ENCODE measurements at places on chromosomes 5 and 9.

DNA sequence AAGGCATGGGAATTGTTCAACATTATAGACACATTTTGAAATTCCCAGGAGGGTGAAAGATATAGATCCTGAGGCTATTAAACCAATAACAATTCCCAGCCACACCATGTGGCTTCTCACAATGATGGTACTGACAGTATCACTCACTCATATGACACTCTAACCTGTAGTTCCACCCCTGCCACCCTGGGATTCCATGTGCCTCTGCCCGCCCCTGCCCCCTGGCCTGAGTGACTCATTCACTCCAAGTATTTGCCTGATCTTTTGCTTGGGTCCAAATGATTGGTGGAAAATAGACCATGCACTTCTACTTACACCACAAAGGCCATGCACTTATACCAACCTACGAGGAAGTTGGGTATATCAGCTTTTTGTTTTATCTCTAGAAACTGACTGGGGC, 305.2 kb upstream of the DAB2 start:
- no peak for DNase-seq

GRCh38 chr5:52134013-52134650, 653.6 kb upstream of the ITGA1 start:
- DNase-seq, result no peak

- DNase-seq, result no peak
These were observed 8.9 kb upstream of the CLINT1 start for GRCh38 chr5:157867751-157868387.

GRCh38 chr5:109759306-109759705, 69.6 kb downstream of the MAN2A1 start:
- DNase-seq, result no peak

GRCh38 chr5:21810737-21811316, 1042.3 kb downstream of the CDH12 start:
- DNase-seq, result no peak

DNA sequence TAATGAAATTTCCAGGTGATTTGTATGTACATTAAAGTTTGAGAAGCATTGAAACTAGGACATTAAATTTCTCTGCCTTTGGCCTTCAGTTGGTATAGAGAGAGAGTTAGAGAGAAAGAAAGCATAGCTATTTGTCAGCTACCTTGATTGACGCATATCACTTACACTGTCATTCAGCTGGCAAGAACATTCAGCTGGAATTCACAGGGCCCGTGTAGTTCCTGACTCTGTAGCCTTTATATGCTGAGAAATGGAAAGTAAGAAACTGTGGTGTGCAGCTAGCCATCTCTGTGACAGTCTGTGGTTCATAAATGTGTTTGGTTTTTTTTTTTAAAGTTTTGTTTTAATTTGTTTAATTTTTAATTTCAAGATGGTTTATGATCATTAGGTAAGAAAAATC, 58.9 kb downstream of the DMXL1 start:
- no peak for DNase-seq

DNA sequence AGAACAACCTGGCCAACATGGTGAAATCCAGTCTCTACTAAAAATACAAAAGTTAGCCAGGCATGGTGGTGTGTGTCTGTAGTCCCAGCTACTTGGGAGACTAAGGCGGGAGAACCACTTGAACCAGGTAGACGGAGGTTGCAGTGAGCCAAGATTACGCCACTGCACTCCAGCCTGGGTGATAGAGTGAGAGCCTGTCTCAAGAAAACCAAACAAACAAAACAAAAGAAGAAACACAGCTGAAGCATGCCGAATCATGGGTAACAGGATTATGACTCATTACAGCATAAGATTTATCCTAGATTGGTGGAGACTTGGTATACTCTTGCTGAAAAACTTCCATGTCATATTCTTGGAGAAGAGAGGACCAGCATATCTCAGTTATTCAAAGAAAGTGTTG, 236.7 kb upstream of the CCNH start:
- DNase-seq, result no peak

DNA sequence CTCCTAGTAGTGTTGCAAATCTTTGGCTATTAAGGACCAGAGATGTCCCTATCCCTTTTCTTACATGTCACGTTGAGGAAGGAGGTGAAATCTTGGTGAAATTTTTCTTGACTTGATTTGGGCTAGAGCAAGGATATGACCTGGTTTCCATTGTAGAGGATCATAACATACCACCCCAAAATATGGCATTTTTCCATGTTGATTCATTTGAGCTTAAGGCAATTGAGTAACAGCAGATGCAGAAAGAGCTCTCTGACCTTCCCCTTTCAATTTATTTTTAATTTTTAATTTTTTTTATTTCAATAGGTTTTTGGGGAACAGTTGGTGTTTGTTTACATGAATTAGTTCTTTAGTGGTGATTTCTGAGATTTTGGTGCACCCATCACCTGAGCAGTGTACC, 61.2 kb upstream of the MAP1B start:
- DNase-seq, result no peak

- DNase-seq, result no peak
These were observed 798 bp downstream of the PITX1 start for GRCh38 chr5:135032999-135033861.

DNA sequence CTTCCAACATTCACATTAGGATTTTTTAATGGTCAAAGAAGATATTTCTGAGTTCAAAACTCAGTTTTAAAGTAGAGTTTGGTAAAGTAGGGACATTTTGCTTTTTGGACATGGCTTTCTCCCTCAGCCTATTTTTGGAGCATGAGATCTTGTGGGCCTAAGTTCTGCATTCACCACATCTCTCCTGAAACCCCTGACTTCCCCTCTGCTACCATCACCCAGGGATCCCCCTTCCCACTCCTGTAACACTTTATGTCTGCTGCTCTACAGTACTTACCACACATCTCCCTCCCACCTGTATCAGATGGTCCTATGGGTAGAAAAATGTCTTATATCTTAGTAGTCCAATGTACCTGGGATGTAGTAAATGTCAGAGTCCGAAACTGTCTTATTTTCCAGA, 48.2 kb upstream of the JAK2 start:
- no peak for DNase-seq

DNA sequence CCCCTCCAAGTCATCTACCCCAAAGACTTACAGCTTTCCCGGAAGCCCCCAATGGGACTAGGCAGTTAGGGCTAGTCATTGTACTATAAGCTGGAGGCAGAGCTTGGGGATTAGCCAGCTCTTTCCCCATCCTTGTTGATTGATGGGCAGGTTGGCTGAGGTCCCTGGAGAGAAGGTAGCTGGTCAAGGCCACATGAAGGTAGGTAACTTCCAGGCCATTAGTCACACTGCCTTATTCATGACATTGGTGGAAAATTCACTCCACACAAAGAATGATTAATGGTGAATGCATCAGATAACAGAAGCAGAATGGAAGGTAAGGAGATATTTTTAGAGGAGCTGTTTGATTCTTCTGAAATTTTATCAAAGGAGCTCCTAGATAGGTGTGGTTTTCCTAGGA, 49.5 kb upstream of the TGFBR1 start:
- DNase-seq, result no peak

- DNase-seq, result no peak
These were observed 62.7 kb downstream of the RETREG1 start for GRCh38 chr5:16554110-16554509.

- DNase-seq, result no peak
These were observed 347.6 kb downstream of the RAB3C start for GRCh38 chr5:58930520-58930919.

DNA sequence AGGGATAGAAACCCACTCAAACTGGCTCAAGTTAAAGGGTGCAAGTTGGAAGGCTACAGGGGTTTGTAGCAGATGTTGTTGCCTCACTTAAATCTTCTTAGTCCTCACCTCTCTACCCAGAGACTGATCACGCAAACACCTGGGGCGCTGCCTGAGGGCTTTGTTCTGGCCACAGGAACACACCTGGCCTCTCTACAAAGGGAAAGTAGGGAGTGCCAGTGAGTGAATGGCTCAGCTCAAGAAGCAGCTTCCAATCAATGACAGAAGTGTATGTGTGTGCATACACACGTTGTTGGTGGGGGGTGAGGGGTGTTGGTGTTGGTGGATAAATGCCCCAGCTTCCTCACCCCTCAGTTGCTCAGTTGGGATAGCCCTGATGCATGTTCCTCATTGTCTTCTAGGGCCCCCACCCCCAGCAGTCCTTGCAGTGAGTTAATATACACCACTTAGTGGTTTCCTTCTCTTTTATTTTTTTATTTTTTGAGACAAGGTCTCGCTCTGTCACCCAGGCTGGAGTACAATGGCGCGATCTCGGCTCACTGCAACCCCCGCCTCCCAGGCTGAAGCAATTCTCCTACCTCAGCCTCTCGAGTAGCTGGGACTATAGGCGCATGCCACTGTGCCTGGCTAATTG, 30.6 kb upstream of the CTNNA1 start:
- no peak for DNase-seq

DNA sequence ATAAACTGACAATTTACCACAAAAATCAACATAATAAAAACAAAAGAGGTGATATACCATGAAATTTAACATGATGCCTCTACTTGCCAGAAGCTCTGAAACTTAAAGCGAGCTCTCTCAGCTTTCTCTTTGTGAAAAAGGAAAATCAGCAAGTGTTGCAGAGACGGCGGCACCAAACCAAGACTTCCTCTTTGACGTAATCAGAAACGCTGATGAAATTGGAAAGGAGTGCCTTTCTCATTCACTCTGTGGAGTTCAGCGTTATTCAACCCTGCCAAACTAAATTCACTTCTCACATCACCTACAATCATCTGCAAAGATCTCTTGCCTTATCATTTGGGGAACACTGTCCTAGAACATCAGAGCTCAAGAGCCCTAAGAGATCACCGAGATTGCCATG, 32.2 kb downstream of the ANXA6 start:
- DNase-seq, result no peak

DNA sequence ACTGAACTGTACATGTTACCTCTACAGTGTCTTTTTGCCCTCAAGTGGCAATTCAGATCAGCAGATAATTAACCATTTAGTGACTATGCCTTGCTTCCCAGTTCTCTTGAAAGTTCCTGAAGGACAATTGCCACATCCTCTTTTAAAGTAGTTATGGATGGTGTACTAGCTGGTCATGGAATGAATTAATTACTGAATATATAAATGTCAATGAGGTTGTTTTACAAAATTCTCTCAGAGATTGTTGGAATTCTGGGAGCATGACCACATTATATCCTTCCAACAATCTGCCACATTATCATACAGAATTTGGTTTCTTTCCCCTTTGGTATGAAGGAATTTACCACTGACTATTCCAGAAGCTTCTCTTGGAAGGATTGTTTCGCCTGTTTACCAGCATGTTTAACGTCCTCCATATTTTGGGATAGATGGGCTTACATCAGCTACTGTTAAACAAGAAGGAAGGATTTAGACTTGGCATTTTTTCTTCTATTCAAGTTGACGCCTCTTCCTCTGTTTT, 176.4 kb downstream of the CD180 start:
- DNase-seq, result no peak

DNA sequence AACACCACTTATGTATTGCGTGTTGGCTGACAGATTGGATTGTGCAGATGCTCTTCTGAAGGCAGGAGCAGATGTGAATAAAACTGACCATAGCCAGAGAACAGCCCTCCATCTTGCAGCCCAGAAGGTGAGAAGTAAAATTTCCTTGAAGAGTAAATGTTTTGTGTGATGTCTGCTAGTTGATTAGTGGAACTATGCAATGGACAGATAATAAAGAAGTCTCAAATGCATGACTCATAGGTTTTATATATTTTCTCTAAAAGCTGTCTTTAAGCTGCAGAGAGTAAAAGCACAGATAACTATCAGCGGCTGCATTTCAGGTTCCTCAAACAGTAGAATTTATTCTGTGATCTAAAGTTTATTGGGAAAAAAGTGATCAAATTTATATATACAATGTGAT, 27.4 kb downstream of the INVS start:
- DNase-seq, result no peak

GRCh38 chr9:75685062-75685461, 205.4 kb upstream of the PCSK5 start:
- DNase-seq, result no peak

DNA sequence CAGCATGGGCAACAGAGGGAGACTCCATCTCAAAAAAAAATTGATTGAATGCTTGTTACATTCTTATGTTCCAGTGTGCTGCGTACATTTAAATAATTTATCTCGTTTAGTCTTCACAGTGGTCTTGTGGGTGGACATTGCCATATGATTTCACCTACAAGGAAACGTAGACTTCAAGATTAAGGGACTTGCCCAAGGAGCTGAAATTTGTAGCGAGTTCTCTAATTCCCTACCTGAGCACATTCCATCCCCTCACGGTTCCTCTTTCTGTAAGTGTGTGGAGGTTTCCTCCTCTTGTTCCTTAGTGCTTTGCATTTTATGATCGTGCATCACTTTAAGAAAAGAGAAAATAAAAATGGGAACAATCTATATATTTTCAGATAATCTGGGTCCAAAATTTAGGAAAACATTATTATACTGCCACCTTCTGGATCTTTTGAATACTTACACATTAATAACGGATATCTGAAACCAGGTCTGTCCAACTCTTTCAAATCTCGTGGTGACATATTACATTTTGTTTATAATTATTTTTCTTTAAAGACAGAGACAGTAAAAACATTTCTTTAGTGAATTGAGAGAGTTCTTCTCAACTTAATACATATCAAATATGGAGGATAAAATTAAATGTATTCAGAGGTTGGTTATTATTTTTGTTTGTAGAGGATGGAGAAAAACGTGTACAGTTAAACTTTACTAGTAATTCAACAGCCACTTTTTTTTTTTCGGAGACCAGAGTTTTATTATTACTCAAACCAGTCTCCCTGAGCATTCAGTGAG, 29.9 kb upstream of the C7 start:
- DNase-seq, result no peak

- DNase-seq, result no peak
These were observed 25.8 kb downstream of the FPGS start for GRCh38 chr9:127828262-127829031.

- no peak for DNase-seq
These were observed 12.8 kb downstream of the AFAP1L1 start for GRCh38 chr5:149284501-149284900.

- DNase-seq, result no peak
These were observed 80.3 kb downstream of the EPB41L4A start for GRCh38 chr5:112338681-112339337.

DNA sequence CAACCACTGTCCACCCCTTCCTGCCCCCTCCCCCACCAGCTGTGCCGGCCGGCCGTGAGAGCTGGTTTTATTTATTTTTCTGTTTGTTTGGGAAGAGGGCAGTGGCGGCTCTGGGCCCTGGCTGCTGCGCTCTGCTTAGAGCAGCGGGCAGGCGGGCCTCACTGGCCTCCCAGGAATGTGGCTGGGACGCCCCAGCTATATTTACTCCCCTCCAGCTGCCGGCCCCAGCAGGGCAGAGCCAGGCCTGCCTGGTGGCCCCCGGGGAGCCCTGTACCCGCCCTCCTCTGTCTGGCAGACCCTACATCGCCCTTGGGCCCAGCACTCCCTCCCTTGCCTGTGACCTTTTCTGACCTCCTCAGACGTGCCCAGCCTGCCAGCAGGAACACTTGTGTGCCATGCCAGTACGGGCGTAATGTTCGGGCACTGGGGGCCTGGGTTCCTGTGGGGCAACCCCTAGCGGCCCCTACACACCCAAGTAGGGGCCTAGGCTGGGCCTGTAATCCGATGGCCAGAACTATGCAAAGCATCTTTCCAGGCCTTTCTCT, 7.7 kb downstream of the CXXC5 start:
- no peak for DNase-seq

All from activated CD4-positive, CD25-positive, alpha-beta regulatory T cell treated with anti-CD3 and anti-CD28 coated beads, Interleukin-2, amount 50 U/mL, for 16 hours (primary cell).